ENCODE measurements at places on chromosomes 3 and 15. TPM values are rescaled to one million over a fixed set of nuclear protein-coding genes. Genes with fewer than 3 reads are reported as not detected.

DNA sequence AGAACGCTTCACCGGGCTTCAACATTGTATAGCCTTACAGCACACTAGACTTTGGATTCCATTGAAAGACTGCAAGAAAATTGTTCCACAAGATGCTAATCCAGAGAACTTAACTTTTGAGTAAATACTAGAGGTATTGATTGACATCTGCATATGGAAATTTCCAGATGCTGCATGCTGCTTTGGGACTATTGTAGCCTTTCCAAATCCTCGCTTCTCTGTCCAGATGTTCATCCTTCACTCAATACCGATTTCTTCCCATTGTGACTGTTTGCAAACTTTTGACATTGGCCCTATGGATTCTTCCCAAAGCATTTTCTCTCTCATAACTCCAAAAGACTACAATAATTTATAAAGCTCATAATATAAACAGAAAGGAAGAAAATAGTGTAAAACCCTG lies 41.4 kb downstream of the COL6A6 start:
- DNase-seq: no peak

- DNase-seq: no peak
Measured at GRCh38 chr3:57972531-57973111, 35.6 kb upstream of the FLNB start.

- no peak for DNase-seq
Measured at GRCh38 chr3:36417237-36417636, 36.9 kb downstream of the STAC start.

GRCh38 chr3:11327619-11328018 lies 55.4 kb downstream of the ATG7 start:
- DNase-seq: no peak

- DNase-seq: no peak
Measured at GRCh38 chr3:66703501-66703900, 202.7 kb upstream of the LRIG1 start.

GRCh38 chr3:146796078-146796477 lies 190.9 kb upstream of the PLSCR5 start:
- DNase-seq: no peak

DNA sequence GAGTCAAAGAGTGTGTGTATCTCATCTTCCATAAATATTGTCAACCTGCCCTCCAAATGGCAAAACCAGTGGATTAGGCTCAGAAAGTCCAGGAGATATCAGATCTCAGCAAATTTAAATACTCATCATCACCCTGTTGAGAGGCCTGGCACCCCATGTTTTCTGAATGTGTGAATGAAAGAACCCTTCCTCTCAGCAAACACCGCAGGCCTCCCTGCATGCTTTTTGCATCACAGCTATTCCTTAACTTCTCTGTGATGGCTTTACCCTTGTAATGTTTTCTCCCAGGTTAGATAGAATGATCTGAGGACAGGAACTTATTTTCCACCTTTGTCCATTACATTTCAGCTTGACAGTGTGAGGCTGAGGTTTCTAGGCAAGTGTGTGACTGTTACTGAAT lies 43.6 kb upstream of the NMNAT3 start:
- DNase-seq: no peak

GRCh38 chr15:79680720-79681119 lies 216.1 kb downstream of the MTHFS start:
- DNase-seq: no peak

GRCh38 chr3:45992133-45992729 lies 3.4 kb downstream of the FYCO1 start:
- no peak for DNase-seq

- DNase-seq: no peak
Measured at GRCh38 chr15:63973212-63974009, 72.9 kb downstream of the DAPK2 start.

- peak; percentile 48 for DNase-seq
Measured at GRCh38 chr3:116444819-116445310, 422 bp downstream of the LSAMP start.

DNA sequence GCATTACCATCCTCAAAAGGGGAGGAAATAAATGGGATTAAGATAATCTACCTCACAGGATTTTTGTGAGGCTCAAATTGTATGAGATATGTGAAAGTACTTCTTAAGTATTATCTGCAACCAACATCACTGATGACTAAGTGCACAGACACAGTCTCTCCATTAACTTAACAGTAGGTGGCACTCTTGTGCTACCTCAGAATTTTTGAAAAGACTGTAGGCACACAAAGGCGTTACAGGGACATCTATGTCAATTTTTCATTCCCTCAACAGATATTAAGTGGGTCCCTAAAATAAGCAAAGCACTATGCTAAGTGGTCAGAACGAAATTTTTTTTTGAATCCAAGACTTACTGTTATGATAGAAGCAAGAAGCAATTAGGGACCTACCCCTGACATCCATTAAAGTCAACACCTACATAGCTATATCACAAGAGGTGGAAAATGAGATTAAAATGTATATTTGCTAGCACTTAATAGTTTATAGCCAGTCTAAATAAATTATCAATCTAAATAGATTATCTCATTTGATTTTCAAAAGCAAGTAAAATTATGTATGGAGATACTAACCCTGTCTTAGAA lies 52.9 kb downstream of the RYK start:
- peak; percentile 65 for DNase-seq

DNA sequence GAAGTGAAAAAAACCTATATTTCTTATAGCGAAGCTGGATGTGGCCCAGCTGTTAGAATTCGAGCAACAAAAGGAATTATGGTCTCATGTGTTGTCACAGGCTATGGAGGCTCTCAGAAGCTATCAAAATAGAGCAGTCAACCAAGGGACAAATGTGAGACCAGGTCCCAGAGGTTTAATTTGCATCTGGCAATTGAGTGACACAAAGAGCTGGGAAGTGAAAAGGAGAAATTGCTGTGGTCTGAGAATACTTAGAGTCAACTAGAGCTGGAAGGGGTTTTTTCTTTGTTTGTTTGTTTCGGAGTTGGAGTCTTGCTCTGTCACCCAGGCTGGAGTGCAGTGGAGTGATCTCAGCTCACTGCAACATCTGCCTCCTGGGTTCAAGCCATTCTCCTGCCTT lies 61.3 kb upstream of the SMAD3 start:
- no peak for DNase-seq

GRCh38 chr15:71683411-71684274 lies 126.7 kb upstream of the NR2E3 start:
- DNase-seq: no peak

- no peak for DNase-seq
Measured at GRCh38 chr3:159627229-159627628, 361.4 kb upstream of the IL12A start.

- no peak for DNase-seq
Measured at GRCh38 chr3:59001675-59002074, 48.1 kb downstream of the CFAP20DC start.

GRCh38 chr3:29281344-29282241 lies 722 bp downstream of the RBMS3 start:
- DNase-seq: no peak

GRCh38 chr15:45167631-45168205 lies 20.0 kb downstream of the SHF start:
- no peak for DNase-seq

- no peak for DNase-seq
Measured at GRCh38 chr3:78913711-78914110, 854.1 kb downstream of the ROBO1 start.

DNA sequence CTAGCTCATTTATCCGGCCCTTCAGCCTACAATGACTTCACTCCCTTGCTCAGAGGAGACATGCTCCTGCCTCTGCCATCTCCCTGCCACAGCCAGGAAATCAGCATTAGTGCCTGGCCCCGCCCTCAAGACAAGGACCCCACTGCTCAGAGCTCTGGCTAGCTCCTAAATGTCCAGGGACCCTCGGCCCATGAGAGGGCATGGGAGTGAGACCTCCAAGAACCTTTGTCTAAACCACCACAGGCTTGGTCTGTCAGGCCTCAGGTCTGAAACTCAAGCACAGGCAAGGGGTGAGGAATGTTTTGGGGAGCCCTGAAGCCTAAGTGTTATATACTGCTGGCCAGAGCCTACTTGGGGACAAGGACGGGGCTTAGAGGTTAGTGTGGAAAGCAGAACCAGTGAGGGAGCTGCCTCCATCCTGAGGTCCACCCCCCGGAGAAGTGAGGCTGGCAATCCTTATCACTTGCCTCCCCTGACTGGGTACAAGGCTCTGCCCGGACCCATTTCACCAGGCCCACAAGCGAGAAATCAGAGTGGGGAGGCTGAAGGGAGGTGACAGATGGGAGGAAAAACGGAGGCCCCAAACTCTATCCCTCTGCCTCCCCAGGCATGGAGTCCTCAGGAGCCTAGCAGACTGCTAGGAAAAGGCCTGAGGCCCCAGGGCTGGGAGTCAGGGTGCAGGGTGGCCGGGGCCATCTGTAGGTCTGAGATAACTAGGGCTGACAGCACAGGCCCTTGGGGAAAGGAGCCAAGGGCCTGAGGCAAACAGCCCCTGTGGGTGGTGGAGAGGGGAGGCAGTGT lies 18.8 kb downstream of the SHF start:
- no peak for DNase-seq

- DNase-seq: no peak
Measured at GRCh38 chr15:89837134-89837829, 22.6 kb upstream of the ANPEP start.

GRCh38 chr3:10619989-10620832 lies 114.8 kb upstream of the ATP2B2 start:
- peak; percentile 78 for DNase-seq

DNA sequence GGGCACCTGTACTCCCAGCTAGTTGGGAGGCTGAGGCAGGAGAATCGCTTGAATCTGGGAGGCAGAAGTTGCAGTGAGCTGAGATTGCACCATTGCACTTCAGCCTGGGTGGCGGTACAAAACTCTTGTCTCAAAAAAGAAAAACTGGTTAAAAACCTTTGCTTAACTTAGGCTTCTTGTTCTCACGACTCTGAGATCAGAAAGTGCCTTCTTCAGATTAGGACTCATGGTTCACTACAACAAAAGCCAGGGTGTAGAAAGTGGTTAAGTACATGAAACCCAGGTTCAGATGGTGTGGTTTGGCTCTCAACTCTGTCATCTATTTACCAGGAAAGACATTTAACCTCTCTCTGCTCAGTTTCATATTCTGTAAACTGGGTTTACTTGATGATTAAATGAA lies 168.4 kb downstream of the TUSC7 start:
- DNase-seq: no peak

DNA sequence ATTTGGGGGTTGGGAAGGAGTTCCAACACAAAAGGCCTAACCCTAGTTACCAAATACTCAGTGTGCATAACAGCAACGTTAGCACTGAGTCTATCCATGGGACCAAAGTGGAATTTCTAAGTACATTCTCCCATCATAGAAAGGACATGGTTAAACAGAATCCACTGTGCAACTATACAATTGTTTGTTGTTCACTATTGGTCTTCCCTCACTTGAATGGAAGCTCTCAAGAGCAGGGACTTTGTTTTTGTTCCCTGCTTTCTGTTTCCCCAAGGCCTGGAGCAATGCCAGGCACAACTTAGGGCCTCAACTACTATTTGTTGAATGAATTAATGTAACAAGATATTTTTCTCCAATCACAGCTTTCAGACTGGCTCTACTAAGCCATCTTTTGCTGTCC lies 25.6 kb downstream of the COL8A1 start:
- DNase-seq: no peak

DNA sequence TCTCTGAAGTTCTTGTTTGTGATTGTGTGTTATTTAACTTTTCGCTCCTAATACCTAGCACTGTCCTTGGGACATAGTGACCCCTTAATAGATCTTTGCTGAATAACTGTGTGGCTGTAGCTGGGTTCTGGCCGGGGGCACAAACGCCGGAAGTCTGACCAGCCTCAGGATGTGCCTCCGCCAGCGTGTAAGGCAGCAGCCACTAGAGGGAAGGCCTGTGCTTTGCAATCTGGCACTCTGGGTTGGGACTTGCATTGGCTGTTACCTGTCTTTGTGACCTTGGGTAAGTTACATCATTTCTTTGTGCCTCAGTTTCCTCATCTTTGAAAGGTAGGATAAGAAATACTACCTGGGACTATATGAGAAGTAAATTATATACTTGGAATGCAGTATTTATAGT lies 158.7 kb downstream of the GHSR start:
- DNase-seq: no peak

DNA sequence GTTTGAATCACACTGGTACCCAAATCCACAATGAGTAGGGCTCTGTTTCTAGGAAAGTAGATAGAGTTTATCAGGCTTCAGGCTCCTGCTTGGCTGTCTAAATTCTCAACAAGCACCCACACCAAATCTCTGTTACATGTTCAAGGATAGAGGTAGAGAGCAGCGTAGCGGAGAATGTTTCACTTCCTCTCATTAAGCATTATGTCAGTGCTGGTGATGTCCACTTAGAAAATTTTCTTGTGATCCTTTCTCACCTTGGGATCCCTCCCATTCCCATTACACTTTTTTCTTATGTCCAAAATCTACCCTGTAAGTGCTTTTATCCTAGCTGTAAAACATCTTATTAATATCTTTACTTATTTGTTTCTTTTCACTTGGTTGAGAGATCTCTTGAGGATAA lies 34.7 kb upstream of the GCSAM start:
- no peak for DNase-seq

The PLSCR4 gene
- total RNA-seq: 13.4 TPM

The CYP1A1 gene
- total RNA-seq: 0.18 TPM

The CLDN1 gene
- 0.45 TPM for total RNA-seq

The SCN5A gene
- 2.3 TPM for total RNA-seq

The C3orf33 gene
- 5.4 TPM for total RNA-seq

The MASP1 gene
- 50.4 TPM for total RNA-seq

The PCLAF gene
- 21.1 TPM for total RNA-seq

The WDR48 gene
- 64.6 TPM for total RNA-seq
